ENCODE measurements at places on chromosomes 13 and 19.

DNA sequence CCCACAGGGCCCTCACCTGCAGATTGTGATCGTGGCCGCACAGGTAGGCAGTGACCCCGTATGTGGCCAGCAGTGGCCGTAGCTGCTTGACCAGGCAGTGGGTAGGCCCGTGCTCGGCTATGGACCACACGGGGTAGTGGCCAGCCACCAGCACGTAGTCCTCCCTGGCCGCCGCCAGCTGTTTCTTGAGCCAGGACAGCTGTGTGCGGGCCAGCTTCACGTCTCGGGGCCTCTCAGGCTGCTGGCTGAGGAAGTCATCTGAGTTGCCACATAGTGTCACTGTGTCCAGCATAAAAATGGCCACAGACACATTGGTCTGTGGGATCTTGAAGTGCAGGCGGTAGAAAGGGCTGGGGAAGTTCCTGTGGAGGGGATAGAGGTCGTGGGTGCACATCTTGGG, 1.2 kb downstream of the ACP5 start:
- no peak for DNase-seq

DNA sequence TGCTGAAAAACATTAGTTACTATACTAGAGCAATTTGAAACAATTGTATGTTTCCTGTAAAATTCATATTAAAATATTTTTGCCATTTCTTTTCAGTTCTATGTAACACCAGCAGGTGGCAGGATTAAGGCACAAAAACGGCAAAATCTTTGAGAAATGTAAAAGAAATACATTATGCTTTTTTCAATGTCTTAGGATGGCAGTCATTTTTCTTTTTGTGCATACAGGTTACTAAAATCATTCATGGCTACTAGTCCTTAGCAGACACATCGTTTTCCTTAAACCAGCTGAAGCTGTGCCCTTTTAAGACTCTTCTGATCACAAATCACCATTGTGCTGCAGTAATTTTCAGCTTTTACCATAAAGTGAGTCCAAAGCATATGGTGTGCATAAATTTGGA, 800.7 kb upstream of the SLITRK5 start:
- no peak for DNase-seq

DNA sequence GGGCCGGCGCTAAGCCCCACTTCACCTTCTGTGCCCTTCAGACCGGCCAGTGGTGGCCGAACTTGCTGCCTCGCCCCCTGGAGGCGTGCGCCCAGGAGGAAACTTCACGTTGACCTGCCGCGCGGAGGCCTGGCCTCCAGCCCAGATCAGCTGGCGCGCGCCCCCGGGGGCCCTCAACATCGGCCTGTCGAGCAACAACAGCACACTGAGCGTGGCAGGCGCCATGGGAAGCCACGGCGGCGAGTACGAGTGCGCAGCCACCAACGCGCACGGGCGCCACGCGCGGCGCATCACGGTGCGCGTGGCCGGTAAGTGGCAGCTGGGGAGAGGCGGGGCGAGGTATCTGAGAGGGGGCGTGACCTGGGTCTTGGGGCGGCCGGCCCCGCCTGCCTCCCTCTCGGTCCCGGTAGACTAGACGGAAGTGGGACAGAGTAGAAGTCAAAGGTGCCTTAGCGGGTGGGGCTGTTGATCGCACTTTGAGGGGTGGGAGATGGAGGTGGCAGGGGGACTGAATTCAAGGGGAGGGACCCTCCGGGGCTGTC, 5.6 kb downstream of the ICAM5 start:
- no peak for DNase-seq

- no peak for DNase-seq
Observed at GRCh38 chr19:21322528-21322927, 6.7 kb downstream of the ZNF708 start.

- no peak for DNase-seq
Observed at GRCh38 chr19:5331790-5332189, 8.8 kb downstream of the PTPRS start.

DNA sequence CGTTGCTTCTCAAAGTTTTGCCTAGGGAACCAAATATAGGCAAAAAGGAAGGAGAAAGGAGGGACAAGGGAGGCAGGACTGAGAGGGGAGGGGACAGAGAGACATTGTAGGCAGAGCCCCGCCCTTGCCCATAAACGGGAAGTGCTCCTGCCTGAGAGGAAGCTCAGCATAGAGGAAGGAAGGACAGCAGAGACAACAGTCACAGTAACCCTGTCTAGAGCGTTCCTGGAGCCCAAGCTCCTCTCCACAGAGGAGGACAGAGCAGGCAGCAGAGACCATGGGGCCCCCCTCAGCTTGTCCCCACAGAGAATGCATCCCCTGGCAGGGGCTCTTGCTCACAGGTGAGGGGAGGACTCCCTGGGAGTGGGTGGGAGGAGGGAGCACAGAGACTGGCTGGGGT, at the start of gene CEACAM21:
TSS of gene CEACAM21 (plus strand) at position 169 of the 400 bp plus-strand sequence. CDS start at position 278, 109 bp downstream.
- no peak for DNase-seq

- no peak for DNase-seq
Observed at GRCh38 chr19:43798546-43799409, 3.5 kb downstream of the LYPD5 start.

- DNase-seq: no peak
Observed at GRCh38 chr13:77207943-77208342, 119.0 kb downstream of the MYCBP2 start.

- DNase-seq: no peak
Observed at GRCh38 chr13:98293103-98293502, 116.0 kb upstream of the RNF113B start.

DNA sequence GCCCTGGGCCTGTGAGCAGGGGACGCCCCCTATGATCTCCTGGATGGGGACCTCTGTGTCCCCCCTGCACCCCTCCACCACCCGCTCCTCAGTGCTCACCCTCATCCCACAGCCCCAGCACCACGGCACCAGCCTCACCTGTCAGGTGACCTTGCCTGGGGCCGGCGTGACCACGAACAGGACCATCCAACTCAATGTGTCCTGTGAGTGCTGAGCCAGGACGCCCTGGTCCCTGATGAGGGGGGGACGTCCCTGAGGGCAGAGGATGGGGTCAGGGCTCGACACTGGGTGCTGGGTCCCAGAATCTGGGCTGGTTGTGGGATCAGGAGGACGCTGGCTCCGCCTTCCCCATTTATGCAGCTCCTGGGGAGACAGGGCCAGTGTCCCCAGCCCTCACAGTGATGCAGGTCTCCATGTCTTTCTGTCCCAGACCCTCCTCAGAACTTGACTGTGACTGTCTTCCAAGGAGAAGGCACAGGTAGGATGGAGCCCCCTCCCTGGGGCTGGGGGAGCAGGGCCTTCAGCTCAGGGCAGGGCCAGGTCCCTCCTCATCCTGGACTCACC, 2.5 kb downstream of the SIGLEC7 start:
- DNase-seq: no peak

DNA sequence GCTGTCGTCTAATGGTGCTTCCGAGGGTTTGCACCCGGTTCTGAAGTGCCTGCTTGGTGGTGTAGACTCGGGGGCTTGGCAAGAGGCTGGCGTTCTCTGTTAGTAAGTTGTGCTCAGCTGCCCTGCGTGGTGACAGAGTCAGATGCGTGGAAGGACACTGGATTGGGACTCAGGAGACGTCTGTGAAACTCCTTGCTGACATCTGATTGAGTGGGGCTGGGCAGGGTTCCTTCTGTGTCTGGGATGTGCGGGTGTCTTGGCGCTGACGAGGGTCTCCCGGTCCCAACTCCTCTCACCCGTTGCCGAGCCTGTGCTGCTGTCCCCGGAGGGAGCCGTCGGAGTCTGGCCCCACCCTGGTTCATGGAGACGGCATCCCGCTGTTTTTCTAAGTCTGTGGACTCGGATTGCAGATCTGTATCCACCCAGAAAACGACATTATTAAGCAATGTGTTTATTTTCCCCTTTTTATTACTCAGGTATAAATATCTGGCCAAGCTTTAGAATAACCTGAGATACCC, 16.4 kb upstream of the DCUN1D2 start:
- no peak for DNase-seq

All from omental fat pad (tissue), 4 donors.